ENCODE measurements at places on chromosomes 3 and 15.

GRCh38 chr3:134381831-134382442 lies 7.7 kb upstream of the AMOTL2 start:
- peak; percentile 67 for DNase-seq

- no peak for DNase-seq
Measured at GRCh38 chr3:23240171-23240785, 37.2 kb downstream of the UBE2E2 start.

DNA sequence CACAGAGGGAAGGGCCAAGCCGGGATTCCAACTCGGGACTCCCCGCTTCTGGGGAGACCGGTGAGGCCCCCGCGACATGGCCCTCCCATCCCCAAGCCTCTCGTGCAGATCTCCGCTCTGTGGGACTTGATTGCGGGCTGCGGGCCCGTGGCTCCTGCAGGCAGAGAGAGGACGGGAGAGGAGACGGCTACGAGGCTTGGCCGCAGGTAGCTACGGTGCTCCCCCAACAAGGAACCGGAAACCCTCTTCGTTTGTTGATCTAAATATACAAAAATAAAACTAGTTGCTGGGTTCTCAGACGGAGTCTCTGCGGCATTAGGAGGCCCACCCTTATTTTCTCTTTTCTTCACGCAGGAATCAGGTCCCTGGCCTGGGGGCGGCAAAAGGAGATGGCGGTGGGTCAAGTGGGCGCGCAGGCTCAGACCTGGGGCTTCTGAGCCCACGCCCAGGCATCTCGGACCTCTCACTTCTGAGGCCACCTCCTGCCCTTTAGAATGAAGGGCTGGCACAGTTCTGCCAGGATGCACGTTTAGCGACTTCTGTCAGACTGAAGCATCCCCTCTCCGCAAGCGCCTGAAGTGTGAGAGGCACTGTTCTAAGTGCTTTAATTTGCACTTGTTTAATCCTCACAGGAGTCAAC lies 10.9 kb downstream of the GNB5 start:
- no peak for DNase-seq

DNA sequence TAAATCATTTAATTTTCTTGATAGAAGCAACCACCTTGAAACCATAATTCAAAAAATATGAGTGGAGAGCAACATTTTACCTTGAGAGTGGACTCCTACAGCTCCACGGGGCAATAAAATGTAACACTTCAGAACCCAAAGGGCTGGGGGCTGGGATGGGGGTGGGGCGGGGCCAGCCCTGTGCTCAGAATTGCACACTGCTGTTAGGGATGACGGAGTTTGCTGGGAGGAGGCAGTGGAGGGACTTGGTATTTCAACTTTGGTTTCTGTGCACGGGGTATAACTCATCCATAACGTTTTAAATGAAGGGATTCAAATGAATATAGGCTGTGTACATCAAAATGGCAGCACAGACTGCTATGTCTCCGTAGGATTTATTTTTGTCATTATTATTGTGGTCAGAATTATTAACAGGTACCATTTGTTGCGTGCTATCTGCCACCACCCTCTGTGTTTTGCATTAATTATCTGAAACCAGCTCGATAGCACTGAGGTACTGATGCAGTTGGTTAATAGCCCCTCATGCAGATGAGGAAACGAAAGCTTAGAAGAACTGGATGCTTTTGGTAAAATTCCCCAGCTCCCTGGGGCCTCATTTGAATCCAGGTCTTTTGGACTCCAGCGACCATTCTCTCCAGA lies 29.4 kb upstream of the WNT5A start:
- no peak for DNase-seq

- DNase-seq, result peak; percentile 2
Measured at GRCh38 chr3:46632792-46633191, 20.5 kb downstream of the FAM240A start.

DNA sequence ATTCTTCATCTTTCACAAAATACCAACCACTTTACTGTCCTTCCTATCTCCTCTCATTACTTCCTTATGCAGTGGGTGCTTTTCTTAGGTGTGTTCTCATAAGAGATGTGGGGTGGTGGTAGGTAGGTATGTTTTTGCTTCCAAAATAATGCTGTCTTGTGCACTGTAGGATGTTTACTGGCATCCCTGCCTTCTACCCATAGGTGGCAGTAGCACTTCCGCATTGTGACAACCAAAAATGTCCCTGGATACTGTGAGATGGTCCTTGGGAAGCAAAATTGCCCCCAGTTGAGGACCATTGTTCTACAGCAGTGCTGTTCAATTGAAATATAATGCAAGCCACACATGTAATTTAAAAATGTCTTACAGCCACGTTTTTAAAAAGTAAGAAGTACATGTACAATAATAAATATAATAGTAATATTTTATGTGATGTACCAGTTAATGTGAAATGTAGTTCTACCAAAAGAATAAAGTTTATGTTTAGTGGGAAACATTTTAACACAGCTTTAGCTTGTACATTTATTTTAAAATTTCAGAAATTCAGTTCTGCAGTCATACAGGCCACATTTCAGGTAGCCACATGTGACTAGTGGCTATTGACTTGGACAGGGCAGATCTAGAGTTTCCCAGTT lies 75.2 kb downstream of the NEO1 start:
- DNase-seq, result peak; percentile 56
